ENCODE measurements at places on chromosomes 6 and 20.

DNA sequence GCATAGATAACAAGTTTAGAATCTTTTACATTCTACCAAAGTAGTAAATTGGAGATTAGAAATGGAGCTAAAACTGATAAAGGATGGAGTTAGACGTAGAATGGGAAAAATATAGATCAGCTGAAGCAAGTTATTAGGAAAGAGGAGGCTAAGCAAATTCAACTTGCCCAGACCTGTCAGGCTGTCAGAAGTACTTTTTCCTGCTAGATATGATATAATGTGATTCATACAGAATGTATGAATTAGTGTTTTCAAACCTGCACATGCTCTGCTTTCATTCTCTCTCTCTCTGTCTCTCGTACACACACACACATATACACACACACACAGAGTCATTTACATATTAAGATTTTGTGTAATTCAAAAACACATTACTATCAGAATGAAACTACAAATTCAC lies 133.2 kb upstream of the HDGFL1 start:
- DNase-seq = no peak
- no peak overlapping the region for H3K27ac ChIP-seq
- H3K4me3 ChIP-seq = no peak overlapping the region

DNA sequence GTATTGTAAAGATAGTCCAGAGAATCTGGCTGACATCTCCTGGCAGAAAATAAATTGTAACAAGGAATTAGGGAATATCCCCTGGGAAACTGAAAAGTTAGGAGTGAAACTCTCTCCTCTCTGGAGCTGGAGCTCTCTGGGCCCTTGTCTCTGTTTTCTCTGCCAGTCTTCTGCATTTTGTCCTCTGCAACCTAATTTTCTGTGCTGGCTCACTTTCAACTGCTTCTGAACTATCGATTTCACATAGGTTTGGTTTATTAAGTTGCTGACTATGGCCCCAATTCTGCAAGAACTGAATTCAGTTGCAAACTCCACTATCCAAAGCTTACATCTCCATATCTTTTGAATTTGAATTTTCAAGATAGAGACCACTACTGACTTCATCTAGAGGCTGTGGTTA lies 9.3 kb downstream of the TCF21 start:
- peaks cover 5% of the 10 kb centered on the region for H3K4me1 ChIP-seq
- H3K4me3 ChIP-seq = no peak overlapping the region
- no peak overlapping the region for H3K27ac ChIP-seq
- no peaks in the 10 kb centered on the region for H3K36me3 ChIP-seq
- no peak for DNase-seq
- peaks cover 16% of the 10 kb centered on the region for H3K27me3 ChIP-seq

GRCh38 chr20:54611708-54612412 lies 136.5 kb downstream of the DOK5 start:
- no peaks in the 10 kb centered on the region for H3K36me3 ChIP-seq
- no peak for DNase-seq
- H3K27ac ChIP-seq = no peak overlapping the region
- no peaks in the 10 kb centered on the region for H3K4me1 ChIP-seq
- H3K4me3 ChIP-seq = no peak overlapping the region

DNA sequence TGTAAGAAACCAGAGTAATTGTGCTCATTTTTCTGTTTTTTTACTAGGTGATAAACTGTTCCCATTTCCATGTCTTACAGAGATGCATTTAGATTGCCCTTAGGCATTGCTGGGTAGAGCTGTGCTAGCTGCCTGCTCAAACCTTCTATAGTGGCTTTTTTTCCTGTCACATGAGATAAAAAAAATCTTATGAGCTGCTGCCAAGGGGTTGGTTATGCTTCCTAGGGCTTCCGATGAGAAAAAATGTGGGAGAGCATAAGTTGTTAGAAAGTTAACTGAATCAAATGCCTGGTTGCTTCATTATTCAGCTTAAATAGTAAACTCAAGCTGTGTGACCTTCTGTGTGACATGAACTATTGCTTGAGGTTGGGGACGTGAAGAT lies 50.0 kb upstream of the NOX3 start:
- no peak for DNase-seq
- H3K27me3 ChIP-seq = no peaks in the 10 kb centered on the region
- no peak overlapping the region for H3K27ac ChIP-seq
- H3K4me1 ChIP-seq = no peaks in the 10 kb centered on the region
- no peak overlapping the region for H3K4me3 ChIP-seq

DNA sequence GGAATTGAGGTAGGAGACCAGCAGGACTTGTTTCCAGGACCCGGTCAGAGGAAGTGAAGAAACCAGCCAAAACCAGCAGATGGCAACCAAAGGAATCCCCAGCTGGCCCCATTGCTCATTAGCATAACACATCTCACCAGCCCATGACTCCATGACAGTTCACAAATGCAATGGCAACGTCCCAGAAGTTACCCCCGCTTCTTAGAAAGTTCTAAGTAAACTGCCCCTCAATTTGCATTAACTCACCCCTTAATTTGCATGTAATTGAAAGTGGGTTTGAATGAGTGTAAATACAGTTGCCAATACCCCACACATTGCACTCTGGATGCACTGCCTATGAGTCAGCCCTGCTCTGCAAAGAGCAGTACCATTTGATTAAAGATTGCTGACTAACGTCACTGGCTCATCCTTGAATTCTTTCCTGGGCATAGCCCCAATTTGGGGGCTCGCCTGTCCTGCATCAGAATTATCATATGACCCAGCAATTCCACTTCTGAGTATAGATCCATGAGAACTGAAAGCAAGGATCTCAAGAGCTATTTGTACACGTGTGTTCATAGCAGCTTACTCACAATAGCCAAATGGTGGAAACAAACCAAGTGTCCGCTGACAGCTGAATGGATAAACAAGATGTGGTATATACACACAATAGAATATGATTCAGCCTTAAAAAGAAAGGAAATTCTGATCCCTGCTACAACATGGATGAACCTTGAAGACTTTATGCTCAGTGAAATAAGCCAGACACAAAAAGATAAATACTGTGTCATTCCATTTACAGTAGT lies 36.4 kb downstream of the MYLK4 start:
- no peak overlapping the region for H3K27ac ChIP-seq
- H3K36me3 ChIP-seq = no peaks in the 10 kb centered on the region

DNA sequence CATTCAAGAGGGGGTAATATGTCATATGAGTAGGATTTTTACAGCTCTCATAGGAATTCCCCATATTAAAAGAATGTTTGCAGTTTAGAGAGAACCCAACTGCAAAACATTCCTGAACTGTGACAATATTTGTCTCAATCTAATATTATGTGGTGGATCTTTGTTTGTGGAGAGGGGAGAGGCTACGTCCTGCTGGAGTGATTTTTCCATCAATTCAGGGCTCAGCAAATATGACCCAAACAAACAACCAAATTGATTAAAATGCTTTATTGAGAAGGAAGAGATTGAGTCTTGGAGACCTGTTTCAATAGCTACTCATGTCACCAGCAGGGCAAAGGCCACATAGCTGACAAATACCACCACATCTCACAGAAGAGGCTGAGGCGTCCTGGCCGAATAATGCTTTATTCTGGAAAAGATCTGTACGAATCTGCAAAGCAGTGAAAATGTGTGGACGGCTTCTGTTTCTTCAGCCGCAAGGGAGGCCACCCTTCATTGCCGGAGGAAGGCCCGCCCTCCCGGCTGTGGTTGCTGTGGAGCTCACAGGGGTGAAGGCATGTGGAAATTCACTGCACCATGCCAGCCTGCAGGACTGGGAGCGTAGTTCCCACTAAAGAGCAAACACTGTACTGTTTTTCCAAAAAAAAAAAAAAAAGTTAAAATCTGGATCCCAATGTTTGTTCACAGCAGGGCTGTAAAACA lies 89.7 kb upstream of the QKI start:
- H3K36me3 ChIP-seq = no peaks in the 10 kb centered on the region
- no peak for DNase-seq
- H3K4me1 ChIP-seq = peaks cover 18% of the 10 kb centered on the region

DNA sequence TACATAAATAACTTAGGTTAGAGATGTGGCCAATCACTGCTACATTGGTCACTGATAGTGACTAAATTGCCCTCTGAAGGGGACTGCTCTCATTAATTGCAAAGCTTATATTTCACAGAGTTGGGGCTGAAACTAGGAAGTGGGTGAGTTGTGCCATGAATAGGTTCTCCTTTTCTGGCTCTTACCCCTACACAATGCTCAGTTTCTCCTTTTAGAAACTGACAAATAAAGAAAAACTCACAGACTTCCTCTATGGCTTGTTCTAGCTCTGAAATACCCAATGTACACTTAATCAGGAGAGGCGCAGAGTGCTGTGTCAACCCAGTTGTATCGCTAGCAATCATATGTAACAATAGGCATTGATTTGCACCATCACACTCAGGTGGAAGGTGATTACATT lies 41.2 kb upstream of the PROKR2 start:
- DNase-seq = no peak
- H3K36me3 ChIP-seq = no peaks in the 10 kb centered on the region
- no peaks in the 10 kb centered on the region for H3K27me3 ChIP-seq
- no peaks in the 10 kb centered on the region for H3K4me1 ChIP-seq
- H3K4me3 ChIP-seq = no peak overlapping the region

DNA sequence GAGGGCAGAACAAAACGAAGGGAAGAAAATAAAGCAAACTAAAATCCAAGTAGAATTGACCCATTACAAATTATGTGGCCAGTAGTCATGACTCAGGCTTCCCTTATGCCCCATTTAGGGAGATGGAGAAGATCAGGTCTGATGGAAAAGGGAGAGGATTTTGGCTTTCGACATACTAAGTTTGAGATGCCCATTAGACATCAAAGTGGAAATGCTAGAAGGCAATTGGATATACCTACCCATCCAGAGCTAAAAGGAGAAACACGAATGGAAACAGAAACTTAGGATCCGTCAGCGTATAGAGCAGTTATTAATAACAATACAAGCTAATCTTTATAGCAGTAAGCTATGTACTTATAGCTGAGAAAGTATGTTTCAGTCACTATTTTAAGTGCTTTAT lies 4.8 kb downstream of the TRPC4AP start:
- H3K4me3 ChIP-seq = no peak overlapping the region
- peaks cover 39% of the 10 kb centered on the region for H3K36me3 ChIP-seq
- no peaks in the 10 kb centered on the region for H3K4me1 ChIP-seq
- no peaks in the 10 kb centered on the region for H3K27me3 ChIP-seq
- DNase-seq = no peak

DNA sequence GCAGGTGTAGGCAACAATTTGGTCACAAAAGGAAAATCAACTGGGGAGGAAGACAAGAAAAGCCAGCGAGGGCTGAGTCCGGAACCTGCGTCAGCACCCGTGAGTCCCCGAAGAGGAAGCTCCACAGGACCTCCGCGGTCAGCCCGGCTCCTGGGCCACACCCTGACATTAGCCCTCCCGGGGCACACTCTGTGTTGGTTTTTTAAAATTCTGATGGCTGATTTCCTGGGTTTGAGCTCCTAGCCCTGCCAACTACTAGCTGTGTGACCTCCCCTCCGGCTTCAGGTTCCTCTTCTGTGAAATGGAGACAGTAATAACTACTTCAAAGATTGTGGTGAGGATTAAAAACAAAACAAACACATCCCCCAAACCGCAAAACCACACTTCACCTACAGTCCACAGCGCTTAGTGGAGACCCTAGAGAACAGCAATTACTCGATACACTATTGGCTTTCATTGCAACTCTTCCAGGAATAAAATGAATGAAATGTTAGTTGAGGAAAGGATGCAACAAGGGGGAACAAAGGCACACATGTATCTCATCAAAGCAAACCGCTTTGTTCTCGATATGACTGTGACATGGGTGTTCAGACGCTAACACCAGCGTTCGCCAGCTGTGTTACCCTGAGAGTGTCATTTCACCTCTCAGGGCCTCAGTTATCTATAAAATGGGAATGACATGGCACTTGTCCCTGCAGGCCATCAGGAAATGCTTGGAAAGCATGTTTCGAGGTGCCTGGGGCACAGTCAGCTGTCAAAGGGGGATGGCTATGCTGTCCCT lies 985 bp downstream of the ZBP1 start:
- no peaks in the 10 kb centered on the region for H3K27me3 ChIP-seq
- peaks cover 1% of the 10 kb centered on the region for H3K4me1 ChIP-seq
- H3K36me3 ChIP-seq = no peaks in the 10 kb centered on the region
- no peak overlapping the region for H3K4me3 ChIP-seq
- DNase-seq = no peak

- peaks cover 12% of the 10 kb centered on the region for H3K27me3 ChIP-seq
- H3K4me3 ChIP-seq = peak overlapping the region; percentile 79
- H3K27ac ChIP-seq = no peak overlapping the region
- peak; percentile 30 for DNase-seq
Measured at GRCh38 chr20:381581-382290, 1.2 kb downstream of the TRIB3 start.

DNA sequence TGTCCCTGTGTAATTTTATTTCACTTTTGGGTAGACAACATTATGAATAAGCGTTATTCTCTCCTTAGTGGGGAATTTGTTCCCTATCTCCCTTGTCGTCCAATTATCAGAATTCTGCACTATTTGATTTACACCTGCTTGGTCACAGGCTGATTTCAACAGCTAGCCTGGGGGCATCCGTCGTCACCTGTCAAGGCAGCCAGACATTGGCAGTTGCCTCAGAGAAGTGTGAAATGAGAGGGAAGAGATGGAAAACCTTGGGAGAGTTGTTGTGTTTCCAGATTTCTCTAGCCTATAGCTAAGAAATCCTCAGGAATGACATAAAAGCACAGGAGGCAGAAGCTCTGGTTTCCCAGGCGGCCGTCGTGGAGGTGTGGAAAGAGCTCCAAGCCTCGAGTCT lies 891 bp upstream of the GHRH start:
- H3K27ac ChIP-seq = no peak overlapping the region
- H3K4me3 ChIP-seq = no peak overlapping the region
- no peak for DNase-seq
- H3K27me3 ChIP-seq = no peaks in the 10 kb centered on the region

- no peak overlapping the region for H3K4me3 ChIP-seq
- no peaks in the 10 kb centered on the region for H3K4me1 ChIP-seq
- H3K36me3 ChIP-seq = no peaks in the 10 kb centered on the region
- no peak overlapping the region for H3K27ac ChIP-seq
- no peaks in the 10 kb centered on the region for H3K27me3 ChIP-seq
Measured at GRCh38 chr6:40485795-40486194, 101.4 kb downstream of the LRFN2 start.

- H3K4me3 ChIP-seq = no peak overlapping the region
- no peaks in the 10 kb centered on the region for H3K27me3 ChIP-seq
- DNase-seq = no peak
- H3K27ac ChIP-seq = no peak overlapping the region
Measured at GRCh38 chr20:36826554-36827244, 49.2 kb upstream of the TLDC2 start.

DNA sequence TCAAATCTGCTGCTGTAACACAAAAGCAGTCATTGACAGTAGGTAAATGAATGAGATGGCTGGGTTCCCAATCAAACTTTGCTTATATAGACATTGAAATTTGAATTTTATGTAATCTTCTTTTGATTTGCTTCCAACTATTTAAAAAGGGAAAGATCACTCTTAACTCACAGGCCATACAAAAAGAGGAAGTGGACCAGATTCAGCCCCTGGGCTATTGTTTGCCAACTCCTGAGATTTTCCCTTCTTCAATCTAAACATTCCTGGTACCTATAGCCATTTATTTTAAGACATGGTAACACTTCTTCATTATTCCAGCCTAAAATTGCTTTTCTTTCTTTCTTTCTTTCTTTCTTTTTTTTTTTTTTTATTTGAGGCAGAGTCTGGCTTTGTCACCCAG lies 260.6 kb downstream of the TFAP2A start:
- H3K36me3 ChIP-seq = no peaks in the 10 kb centered on the region
- DNase-seq = no peak
- H3K27me3 ChIP-seq = no peaks in the 10 kb centered on the region
- no peaks in the 10 kb centered on the region for H3K4me1 ChIP-seq

GRCh38 chr20:6495907-6496306 lies 271.6 kb upstream of the BMP2 start:
- H3K4me3 ChIP-seq = no peak overlapping the region
- H3K27ac ChIP-seq = no peak overlapping the region
- DNase-seq = no peak
- H3K27me3 ChIP-seq = no peaks in the 10 kb centered on the region
- no peaks in the 10 kb centered on the region for H3K4me1 ChIP-seq
